ENCODE measurements at places on chromosomes 1 and 21.

- no peak for DNase-seq
Observed at GRCh38 chr1:46689356-46689755, 17.7 kb downstream of the TEX38 start.

DNA sequence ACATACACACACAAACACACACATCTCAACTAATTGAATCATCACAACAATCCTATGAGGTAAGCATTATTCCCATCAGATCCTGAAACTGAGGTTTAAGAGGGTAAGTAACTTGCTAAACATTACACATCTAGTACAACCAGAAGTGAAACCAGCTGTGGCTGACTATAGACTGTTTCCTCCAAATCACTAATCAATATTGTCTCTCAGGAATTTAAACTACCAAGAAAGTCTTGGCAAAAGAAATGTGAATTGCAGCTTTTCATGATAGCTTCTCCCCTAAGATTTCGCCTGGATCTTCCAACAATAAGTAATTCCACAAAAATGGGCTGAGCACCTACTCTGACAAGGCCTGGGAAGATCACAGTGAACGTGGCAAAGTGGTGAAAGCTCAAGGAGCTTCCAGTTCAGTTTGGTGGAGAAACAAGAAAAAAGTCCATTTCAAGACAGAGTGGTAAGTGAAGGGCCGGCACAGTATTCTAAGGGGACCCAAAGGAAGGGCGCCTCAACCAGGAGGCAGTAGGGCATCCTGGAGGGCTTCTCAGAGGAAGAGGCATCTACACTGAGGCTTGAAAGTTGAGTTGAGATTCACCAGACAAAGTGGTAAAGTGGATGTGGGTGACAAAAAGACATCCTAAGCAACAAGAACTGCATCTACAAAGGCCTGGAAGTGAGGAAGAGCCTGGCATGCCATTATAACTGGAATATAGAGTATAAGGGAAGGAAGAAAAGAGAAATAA is 22.1 kb downstream of the LRRC52 start:
- no peak for DNase-seq

DNA sequence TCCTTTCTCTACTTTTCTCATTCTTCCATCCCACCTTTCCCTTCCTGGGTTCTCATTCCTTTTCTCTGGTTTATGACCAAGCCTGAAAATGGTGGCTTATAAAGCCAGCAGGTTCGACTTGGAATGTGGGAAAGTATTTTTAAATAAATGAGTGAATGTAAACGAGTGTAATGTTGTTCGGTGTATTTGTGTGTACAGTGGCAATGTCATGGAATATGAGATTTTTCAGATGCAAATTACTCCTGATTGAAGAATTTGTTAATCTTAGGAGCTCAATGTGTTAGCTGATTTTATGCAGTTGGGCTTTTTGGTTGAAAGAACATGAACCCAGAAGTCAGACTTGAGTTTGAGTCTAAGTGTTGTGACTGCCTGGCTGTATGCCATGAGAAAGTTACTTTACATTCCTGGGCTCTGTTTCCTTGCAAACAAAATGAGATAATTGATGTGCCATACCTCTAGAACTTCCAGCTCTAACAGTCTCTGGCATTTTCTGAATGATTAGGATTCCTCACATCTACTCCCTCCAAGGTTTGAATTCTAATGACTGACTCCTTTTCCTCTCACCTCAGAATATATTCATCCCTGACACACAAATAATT is 6.6 kb downstream of the SGIP1 start:
- no peak for DNase-seq

- no peak for DNase-seq
Observed at GRCh38 chr21:46048926-46049889, 48.7 kb upstream of the COL6A2 start.

- DNase-seq = no peak
Observed at GRCh38 chr1:153141377-153141776, 9.3 kb downstream of the SPRR2G start.

- no peak for DNase-seq
Observed at GRCh38 chr1:153752571-153753195, 22.5 kb upstream of the SLC27A3 start.

- DNase-seq = no peak
Observed at GRCh38 chr1:165834229-165834628, 6.8 kb downstream of the UCK2 start.

DNA sequence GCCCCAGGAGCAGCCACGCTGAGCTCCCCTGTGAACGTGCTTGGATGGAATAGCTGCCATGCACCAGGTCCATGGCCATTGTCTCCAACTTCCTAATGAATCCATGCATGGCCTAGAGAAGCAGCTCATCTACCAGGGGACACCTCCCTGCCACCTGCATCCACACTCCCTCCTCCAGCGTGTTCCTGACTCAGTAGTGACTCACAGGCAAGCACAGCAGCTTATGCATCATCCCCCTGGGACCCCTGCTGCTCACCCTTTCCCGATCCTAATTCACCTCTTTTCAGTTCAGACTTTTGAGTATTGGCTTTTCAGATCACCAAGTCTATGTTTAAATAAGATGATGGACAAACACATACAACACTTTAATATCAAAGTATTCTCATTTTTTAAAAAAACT is 39.9 kb upstream of the TADA1 start:
- DNase-seq = no peak

DNA sequence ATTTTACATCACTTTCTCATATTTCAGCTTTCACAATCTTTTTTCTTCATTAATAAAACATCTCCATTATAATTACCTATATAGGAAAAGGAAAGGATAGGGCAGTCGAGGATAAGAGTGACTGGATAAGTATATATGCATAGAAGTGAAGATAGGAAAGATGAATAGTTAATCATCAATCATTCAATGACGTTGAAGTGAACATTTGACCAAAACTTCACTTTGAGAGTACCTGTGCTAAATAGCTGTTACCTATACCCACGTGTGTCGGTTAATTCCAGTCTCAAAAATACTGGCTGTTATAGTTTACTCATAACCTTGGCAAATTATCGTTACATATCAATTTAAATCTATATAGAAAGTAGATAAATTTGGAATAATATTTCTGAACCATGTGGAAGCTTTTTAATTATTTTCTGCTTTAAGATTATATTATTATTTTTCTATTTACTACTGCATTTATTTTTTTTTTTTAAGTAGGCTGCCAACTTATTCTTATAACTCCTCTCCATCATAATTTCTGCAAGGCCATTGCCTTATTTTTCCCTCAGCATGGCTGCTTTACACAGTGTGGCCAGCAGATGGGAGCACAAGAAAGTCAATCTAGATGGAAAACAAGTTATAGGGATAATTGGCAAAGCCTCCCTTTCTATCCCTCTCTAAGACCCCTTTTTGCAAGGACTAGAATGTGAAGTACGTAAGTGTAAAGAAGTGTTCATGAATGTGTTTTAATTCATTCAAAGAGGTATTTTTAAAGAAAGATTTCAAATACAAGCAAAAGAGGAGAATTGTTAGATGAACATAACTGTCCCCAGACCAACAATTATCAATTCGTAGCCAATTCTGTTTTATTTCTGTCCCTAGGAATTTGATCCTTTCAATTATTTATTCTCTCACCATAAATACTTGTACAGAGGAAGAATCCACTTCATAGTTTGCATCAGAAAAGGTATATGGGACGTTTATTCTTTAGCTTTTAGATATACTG is 290.4 kb downstream of the KCNT2 start:
- peak; percentile 65 for DNase-seq

GRCh38 chr1:24418898-24419628 is 3.5 kb downstream of the NIPAL3 start:
- DNase-seq = peak; percentile 93

DNA sequence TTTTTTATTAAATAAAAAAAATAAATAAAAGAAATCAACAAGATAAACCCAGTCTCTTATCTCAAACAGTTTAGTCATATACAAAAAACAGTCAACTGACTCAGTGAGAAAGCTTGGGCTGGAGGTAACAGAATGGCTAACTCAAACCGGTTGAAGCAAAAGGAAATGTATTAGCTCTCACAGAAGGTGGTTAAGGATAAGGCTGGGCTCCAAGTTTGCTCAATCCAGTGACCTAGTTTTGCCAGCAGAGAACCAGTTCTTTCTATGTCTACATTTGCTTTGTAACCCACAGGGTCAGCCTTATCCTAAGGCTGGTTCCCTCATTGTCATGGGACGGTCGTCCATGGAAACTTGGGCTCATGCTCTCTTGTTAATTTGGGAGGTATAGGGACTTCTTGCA is 144.5 kb upstream of the L1TD1 start:
- no peak for DNase-seq

GRCh38 chr1:43396059-43396458 is 6.4 kb downstream of the SZT2 start:
- no peak for DNase-seq

GRCh38 chr1:198620951-198621824 is 17.7 kb upstream of the PTPRC start:
- DNase-seq = peak; percentile 46

GRCh38 chr1:4825800-4826450 is 171.5 kb downstream of the AJAP1 start:
- peak; percentile 6 for DNase-seq

GRCh38 chr1:12019858-12020509 is 686 bp downstream of the MIIP start:
- peak; percentile 35 for DNase-seq

- no peak for DNase-seq
Observed at GRCh38 chr1:240790856-240791255, 178.9 kb upstream of the GREM2 start.

DNA sequence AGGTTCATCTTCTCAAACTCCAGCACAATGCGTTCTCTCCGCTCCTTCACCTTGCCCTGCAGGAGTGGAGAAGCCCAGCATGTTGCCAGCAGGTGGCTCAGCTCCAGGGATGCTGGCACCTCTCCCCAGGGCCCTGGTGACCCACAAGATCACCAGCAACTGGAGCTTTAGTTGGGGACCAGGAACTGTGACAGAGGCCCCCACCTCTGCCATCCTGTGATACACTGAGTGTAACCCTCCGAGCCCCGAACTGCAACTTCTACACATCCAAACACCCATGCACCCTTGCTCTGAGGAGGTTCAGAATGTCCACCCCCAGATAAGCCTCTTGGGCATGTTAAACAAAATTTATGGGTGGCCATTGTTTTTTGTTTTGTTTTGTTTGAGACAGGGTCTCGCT is 4.5 kb upstream of the TRIM11 start:
- no peak for DNase-seq

- DNase-seq = peak; percentile 21
Observed at GRCh38 chr1:117608758-117609157, 2.9 kb downstream of the TENT5C start.

GRCh38 chr1:215269955-215270354 is 187.4 kb downstream of the KCNK2 start:
- DNase-seq = no peak

DNA sequence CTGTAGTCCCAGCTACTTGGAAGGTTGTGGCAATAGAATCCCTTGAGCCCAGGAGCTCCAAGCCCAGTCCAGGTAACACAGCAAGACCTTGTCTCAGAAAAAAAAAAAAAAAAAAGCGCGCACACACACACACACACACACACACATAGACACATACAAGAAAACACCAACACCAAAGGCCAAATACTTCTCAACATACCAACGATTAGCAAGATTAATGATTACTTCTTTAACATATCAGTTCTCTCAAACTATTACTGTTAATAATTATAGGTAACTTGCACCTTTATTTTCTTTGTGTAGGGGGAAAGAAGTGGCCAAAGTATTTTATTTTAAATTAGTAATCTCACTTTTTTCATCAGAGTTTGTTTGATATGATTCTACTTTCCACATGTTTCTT is 289.5 kb upstream of the ADGRL2 start:
- no peak for DNase-seq

- DNase-seq = no peak
Observed at GRCh38 chr1:75969550-75969949, 37.3 kb upstream of the ASB17 start.

DNA sequence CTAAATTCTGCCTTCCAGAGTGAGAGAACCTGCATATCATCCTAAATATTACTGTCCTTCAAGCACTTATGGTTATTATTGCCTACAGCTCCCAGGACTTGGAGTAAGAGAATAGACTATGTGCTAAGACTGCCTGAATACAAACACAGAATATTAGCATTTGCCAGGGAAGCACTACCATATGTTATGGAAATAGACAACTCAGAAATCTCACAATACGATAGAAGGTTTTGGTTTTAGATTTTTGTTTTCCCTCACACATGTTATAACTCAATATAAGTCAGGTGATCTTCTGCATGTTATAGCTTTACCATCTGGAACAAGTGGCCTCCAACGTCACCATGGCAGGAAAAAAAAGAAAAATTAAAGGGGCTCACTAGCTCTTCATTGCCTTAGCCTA is 413.9 kb downstream of the LRRIQ3 start:
- no peak for DNase-seq

GRCh38 chr1:197360068-197360467 is 92.0 kb downstream of the CRB1 start:
- no peak for DNase-seq

DNA sequence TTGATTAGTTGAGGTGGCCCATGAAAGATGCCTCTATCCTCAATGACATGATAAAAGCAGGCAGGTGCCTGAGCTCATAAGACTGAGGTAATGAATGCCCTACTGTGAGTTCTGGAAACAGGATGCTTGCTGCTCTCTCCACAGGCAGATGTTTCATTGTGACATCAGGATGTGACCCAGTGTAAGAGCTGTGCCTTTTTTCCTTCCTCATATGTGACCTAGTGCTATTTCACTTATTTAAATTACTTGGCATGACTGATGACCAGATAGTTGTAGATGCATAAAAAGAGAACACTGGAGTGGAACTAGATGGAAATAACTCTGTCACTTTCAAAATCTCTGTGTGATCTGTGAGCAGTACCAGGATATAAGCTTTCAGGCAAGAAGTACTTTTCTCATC is 31.9 kb downstream of the KIF14 start:
- DNase-seq = peak; percentile 19

DNA sequence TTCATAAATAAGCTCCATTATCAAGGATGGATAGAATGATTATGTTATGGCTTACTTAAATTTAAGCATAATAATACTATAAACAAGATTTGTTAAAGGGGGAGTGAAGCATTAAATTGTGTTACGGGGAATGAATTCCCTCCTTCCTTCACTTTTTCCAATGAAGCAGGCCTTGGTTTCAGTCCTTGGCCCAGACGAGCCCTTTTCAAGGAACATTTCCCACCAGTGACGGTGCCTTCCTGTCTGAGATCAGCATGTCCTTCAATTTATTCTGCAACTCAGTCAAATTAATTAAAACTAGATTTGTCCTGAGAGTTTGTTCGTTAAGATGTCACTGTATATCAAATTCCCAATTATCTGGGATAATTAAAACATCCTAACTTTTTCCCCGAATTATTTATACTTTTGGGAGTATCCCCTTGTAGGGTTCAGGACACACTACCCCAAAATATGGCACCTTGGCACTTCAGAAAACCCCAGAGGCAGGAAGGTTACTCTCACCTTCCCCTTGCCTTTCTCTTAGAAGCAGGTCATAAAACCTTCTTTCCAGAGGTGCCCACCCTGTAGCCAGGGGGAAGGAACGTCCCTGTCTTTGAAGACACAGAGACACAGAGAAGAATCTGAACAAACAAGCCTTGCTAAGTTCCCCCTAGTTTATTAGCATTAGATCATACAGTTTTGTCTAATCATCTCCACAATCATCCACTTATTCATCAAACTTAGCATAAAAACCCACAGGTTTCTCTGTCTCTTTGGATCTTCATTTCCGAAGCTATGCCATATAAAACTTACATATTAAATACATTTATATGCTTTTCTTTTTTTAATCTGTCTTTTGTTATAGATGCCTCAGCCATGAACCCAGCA is 86.2 kb upstream of the ARHGAP29 start:
- no peak for DNase-seq

All from hematopoietic multipotent progenitor cell treated with erythropoietin and hydrocortisone succinate and interleukin-3 and kit ligand, for 6 days (in vitro differentiated cells).